Activated CD4-positive, alpha-beta T cell treated with anti-CD3 and anti-CD28 coated beads for 48 hours (primary cell): ENCODE measurements at places on chromosomes 4 and X.

DNA sequence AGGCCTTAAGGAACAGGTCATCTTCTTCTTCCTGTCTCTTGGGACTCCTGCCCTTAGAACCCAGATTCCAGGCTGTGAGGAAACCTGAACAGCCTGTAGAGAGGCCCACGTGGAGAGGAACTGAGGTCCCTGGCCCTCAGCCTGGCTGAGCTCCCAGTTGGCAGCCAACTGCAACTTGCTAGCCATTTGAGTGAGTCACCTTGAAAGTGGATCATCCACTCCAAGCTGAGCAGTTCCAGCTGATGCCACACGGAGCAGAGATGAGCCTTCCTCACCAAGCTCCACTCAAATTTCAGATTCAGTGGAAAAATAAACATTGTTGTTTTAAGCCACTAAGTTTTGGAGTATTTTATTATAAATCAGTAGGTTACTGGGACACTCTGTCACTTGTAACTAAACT, 392.5 kb downstream of the BCOR start:
- DNase-seq = peak; percentile 20

DNA sequence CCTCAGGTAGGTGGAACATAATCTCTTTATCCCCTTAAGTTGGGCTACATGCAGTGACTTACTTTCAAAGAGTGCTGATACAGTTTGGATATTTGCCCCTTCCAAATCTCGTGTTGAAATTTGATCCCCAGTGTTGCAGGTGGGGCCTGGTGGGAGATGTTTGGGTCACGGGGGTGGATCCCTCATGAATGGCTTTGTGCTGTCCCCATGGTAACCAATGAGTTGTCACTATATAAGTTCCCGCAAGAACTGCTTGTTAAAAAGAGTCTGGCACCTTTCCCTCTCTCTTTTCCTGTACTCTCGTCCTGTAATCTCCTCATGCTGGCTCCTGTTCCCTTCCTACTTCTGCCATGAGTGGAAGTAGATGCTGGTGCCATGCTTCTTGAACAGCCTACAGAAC, 71.3 kb downstream of the GLRA3 start:
- no peak for DNase-seq

DNA sequence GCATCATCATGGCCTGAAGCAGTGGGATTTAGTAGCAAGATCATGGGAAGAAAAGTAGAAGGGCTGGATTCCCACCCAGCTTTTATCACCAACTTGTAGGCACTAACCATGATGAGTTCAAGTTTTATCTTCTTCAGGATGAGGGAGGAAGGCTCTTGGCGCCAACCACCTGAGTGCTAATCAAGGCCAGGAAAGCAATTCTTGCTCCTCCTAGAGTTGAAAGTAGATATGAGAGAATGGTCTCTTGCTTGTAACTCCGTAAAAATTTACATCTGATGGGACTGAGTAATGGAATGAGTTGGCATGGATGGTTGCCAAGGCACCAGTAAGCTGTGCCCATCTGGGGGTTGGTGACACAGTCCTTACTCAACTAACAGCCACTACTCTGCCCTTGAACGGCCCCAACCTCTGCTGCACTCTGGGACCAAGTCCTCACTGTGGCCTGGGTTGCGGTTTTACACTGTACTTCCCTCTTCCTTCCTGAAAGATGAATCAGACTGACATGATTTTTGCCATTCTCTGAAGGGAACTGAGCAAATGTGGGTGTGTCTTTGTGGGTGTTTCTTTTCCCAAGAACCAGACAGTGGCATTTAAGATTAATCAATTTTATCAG, 39.4 kb upstream of the NDP start:
- peak; percentile 68 for DNase-seq

GRCh38 chr4:73583666-73584065, 36.6 kb downstream of the RASSF6 start:
- no peak for DNase-seq

DNA sequence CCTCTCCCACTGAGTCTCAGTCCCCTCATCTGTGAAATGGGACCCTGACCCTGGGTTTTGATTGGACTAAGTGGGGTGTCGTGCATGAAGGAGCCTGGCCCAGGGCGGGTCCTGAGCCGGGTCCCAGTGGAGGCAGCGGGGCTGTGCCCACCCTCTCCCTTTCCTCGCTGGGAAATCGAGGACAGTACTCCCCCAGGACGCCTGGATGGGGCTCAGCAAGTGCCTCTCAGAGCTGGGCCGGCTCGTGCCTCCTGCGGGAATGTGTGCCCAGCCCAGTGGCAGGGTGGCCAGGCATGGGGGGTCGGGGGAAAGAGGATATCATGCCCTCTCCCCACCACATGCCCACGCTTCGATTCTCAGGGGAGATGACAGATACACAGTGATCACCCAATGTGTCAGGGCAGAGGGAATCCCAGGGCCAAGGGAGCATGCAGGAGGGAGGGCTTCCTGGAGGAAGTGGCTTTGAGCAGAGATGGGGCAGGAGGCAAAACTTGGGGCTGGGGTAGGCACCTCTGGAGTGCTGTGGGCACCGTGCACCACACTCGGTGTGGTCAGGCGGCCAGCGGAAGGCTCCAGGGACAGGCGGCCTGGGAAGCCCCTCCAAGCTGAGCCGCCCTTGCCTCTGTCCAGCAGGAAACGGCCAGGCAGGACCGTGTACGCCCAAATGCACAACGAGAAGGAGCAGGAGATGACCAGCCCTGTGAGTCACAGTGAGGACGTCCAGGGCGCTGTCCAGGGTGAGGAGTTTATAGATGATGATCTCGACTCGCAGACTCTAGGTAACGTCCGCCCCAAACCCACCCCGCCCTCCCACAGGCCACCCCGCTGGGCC, 203.0 kb downstream of the AFAP1 start:
- DNase-seq = no peak

DNA sequence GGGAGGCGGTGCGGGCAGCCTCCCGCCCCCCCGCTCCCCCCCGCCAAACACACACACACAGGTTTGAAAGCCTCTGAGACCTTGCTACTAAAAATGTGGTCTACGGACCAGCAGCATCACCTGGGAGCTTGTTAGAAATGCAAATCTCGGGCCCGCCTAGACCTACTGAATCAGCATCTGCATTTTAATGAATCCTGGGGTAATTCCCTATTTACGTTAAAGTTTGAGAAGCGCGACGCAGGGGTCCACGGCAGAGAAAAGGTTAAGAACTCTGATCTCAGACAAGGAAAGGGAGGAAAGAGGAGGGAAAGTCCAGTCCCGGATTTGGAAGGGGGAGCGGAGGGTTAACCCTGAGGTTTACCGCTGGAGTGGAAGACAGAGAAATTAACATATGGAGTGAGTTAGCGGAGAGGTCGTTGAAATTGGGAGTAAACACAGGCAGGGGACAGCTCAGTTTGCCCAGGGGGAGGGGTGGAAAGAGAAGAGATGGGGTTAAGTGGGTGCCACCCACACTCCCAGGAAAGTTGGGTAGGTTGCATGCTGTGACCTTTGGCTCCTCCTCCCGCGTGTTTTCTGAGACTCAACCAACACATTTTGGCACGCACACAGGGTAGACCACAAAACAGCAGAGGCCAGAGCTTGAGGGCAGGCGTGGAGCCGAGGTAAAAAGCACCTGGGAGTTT, 483.6 kb downstream of the BCOR start:
- peak; percentile 80 for DNase-seq

DNA sequence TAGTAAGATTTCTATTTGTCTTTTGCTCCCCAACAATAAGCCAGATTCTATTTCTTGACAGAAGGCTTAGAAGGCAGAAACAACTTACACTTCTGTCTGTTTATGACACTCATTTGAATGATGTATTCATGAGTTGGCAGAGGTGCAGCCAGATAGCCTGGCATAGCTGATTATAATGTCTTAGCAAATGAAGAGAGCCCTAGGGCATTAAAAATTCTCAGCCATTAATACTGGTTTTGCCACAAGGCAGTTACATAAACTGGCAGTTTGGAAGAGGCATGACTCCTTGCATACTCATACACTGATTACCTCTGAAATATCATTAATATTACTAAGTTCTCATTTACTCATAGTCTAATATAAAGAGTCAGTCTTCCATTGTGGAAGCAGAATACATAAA, 728.5 kb upstream of the NDST4 start:
- no peak for DNase-seq

GRCh38 chr4:144507311-144508101, 138.4 kb upstream of the HHIP start:
- no peak for DNase-seq

DNA sequence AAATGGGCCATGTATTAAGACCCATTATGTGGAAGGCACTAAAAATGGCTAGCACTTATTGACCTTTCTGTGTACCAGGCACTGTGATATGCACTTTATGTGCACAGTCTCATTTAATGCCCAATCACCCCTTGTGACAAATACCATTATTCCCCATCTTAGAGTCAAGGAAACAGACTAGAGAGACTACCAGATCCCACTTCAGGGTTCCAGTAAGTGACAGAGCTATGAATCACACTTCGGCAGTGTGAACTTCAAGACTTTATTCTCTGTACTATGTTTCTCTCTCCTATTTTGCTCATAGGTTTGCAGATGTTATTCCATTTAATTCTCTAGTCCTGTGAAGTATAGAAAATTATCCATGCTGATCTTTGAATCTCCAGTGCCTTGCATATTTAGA, 107.0 kb downstream of the NFKB1 start:
- no peak for DNase-seq

DNA sequence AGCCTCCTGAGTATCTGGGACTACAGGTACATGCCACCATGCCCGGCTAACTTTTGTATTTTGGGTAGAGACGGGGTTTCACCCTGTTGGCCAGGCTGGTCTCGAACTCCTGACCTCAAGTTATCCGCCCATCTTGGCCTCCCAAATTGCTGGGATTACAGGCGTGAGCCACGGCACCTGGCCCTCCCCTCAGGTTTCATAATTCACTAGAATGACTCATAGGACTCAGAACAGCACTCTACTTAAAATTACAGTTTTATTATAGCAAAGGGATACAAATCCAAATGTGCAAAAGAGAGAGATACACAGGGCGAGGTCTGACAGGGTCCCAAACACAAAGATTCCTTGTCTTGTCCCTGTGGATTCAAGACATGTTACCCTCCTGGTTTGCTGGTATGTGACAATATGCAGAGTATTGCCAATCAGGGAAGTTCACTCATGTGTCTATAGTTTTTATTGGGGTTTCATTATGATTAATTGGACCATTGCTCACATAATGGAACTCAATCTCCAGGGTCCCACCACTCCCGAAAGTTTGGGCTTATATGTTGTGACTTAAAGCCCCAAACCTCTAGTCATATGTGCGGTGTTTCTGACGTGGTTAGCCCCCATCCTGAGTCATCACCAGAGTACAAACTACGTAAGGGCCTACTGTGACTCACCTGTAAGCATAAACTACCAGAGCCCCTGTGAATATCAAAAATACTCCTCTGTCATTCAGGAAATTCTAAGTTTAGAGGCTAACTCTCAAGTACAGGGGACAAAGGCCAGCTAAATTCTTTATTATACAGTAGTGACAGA, 5.2 kb downstream of the YIPF6 start:
- peak; percentile 70 for DNase-seq

DNA sequence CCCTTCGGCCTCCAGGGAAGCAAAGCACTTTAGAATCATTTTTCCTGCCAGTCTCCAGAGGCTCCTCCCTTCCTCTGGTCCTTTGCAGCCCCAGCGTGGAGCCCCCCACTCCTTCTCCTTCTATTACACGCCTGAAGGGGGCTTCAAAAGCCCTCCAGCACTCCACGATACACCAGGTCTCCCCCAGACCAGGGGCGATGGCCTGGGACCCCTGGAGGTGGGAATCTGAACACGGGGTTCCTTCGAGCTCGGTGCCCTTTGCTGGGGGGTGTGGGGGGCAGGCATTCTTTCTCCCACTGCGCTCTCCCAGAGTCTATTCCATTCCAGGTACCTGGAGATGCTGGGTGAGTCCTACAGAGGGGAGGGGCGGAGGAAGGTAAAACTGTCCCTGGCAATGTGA, 97.6 kb downstream of the HMX1 start:
- no peak for DNase-seq

DNA sequence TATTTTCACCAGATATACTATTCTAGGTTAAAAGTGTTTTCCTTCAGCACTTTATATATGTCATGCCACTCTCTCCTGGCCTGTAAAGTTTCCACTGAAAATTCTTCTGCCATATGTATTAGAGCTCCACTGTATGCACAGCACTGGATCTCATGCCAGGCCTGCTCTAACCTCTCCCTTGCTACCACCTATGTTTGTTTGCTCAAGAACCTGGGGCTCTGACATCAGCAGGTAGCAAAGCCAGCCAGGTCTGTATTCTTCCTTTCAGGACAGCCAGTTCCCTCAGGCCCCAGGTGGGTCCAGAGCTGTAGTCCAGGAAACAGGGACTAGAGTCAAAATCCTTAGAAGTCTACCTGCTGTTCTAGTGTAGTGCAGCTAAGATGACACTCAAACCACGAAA, 19.1 kb upstream of the MUC7 start:
- no peak for DNase-seq

DNA sequence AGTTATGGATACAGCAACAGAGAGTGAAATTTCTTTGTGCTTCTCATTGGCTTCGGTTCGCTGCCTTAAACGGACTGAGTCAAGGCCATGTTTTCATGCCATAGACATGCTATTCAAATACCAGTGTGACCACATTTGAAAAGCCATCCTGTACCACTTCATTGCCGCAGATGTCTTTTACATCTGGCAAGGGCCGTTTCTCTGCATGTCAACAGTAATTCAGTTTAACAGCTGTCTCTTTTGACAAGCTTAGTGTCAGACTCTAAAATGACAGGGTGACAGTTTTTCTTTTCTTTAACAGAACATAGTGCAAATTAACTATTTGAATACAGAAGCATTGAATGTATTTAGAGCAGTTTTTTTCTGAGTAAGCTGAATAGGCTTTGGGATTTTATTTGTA, 362.2 kb upstream of the POU3F4 start:
- DNase-seq = no peak

DNA sequence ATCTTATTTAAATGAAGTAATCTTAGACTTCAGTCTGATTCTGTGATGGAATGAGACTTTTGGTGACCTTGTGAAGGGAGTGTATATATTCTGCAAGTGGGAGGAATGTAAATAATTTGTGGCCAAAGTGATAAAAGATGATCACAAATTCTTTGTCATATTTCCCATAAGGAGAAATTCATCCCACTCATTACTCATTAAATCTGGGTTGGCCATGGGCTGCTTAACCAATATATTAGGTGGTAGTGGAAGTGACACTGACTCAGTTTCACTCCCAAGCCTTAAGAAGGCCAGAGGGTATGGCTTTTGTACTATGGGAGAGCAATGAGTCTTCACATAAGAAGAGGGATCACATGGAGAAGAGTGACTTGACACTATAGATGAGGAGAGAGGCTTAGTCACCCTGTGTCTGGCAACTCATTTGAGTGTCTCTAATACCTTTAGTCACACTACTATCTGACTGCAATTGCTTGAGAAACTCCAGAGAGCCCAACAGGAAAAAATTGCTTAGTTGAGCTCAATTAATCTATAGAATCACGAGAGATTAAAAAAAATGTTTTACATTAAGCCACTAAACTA, 408.2 kb upstream of the PITX2 start:
- DNase-seq = no peak

DNA sequence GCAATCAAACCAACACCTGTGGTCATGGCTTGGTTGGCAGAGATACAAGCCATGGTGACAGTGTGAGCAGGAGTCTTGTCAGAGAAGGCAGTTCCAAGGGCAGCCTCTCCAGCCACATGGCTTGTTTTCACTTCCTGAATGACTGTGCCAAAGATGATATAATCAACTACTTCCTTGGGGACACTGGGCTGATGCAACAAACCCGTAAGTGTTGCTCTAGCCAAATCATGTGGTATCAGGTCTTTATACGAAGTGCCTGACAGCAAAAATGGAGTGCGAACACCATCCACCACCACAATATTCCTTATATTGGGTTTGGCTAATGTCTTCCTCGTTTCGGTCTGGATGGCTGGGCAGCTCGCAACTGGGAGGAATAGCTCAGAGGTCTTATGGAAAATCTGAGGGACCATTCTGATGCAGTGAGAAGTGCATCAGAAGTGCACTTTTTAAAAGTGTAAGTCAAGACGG, 922.0 kb downstream of the NLGN4X start:
- no peak for DNase-seq

- no peak for DNase-seq
Measured at GRCh38 chr4:7865533-7865932, 74.1 kb downstream of the AFAP1 start.
